Femur (tissue), 1 donor: ENCODE measurements at places on chromosomes 12 and 14.

DNA sequence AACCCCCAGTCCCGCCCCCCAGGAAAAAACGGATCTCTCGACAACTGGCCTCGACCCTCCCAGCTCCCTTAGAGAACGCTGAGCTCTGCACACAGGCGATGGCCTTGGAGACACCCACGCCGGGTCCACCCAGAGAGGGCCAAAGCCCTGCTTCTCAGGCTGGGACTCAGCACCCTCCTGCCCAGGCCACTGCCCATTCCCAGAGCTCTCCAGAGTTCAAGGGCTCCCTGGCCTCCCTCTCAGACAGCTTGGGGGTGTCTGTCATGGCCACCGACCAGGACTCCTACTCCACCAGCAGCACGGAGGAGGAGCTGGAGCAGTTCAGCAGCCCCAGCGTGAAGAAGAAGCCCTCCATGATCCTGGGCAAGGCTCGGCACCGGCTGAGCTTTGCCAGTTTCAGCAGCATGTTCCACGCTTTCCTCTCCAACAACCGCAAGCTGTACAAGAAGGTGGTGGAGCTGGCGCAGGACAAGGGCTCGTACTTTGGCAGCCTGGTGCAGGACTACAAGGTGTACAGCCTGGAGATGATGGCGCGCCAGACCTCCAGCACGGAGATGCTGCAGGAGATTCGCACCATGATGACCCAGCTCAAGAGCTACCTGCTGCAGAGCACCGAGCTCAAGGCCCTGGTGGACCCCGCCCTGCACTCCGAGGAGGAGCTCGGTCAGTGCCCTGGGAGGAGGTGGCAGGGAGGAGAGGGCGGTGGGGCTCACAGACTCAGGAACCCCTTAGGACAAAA lies 95.8 kb downstream of the LGMN start:
- no peak for DNase-seq

DNA sequence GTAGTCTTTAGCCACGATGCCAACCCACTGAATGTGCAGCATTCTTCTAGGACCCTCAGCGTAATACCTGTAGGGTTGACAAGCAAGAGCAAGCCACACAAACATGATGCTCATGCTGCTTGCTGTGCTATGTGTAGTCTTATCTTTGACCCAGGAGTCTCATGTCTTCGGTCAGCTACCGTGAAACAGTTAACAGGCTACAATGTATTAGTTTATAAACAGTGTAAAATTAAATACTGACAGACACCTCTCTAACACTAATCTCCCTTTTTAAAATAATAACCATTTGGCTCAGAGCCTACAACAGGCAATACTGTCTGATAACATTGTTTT lies 1.9 kb downstream of the EAPP start:
- DNase-seq = no peak

DNA sequence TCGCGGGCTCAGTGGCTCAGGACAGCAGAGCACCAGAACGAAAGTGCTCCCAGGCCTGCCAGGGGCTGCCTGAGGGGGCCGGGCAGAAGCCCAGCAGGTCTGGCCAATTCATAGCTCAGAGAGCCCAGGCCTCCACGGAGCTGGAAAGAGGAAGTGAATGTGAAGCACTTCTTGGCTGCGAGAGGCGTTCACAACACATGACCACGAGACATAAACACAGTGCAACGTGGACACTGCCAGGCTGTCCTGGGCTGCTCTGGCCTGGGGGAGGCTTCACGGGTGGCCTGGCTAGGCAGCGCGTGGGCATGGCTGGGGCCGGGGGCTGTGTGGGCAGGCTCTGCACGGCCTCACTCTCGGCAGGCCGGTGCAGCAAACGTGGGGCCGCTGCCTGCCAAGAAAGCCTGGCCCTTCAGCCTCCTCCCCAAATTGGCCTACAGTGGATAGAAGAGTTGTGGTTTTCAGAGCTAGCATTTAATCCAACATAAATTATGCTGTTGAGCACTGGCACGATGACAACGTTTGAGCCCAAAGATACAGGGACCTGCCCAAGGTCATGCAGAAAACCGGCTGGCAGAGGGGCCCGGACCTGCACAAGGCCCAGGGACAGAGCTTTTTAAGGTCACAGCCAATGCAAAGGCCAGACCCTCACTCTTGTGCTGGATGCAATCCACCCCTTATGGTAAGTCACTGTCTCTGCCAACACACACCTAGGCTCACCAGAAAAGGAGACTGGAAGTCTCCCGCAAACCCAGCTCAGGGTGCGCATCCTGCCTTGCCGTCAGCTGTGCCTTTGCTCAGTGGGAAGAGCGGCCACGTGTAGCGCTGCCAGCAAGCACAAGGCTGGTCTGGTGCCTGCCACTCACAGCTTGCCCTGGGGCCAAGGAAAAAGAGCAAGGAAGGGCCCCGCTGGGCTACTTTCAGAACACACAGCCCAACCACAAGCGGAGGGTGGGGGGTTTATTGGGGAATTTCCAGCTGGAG lies 8.6 kb downstream of the SLC25A29 start:
- peak; percentile 89 for DNase-seq

DNA sequence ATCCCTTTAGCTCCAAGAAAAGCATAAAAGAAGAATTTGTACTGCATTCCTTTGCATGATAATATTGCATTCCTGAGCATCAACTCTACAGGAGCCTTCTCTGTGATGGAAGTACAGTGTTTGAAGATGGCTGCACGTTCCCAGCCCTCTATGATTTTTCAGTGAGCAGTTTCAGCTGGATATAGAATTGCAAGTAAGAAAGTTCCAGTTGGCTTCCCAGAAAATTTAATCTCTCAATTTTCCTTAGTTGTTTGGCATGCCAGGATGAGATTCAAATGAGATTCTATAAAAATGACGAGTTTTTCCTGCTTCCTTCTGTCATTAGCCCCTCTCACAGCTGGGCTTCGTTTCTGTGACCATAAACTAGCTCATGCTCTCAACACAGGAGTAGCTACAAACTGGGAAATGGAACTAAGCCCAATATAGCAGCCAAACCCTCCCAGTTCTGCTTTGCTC lies 109.9 kb downstream of the TTC8 start:
- peak; percentile 49 for DNase-seq

DNA sequence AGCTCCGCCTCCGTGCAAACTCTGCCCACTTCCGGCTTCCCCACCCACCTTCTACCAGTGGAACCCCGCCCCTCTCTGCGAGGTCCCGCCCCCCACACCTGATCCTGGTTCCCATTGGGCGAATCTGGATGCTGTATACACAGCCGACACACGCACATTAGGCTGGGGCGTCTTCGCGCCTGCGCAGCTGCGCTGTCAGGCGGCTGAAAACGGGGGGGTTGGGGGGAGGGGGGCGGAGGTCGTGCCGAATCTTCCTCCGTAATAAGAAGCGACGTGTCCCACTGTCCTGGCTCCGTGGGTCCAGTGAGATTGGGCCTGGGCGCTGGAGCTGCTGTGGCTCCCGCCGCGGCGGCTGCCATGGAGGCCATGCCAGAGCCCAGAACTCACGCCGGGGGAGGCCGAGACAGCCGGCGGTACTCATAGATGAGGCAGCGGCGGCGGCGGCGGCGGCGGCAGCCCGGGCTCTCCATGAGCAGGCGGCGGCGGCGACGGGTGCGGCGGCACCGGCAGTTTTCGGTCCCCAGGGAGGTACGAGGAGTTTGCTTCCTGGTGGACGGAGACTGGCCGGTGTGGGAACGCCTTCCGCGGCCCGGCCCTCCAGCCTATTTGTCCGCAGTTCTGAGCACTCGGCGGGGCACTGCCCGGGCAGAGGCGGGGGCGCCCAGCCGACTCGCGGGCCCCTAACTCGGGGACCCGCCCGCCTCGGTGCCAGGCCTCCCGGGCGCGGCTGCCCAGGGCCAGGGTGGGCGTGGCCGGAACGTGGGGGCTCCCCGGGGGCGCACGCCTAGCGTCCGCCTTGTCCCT lies 64.5 kb downstream of the KLHL28 start:
- DNase-seq = peak; percentile 98

- no peak for DNase-seq
These were observed 903 bp downstream of the BRF1 start for GRCh38 chr14:105299654-105300541.

DNA sequence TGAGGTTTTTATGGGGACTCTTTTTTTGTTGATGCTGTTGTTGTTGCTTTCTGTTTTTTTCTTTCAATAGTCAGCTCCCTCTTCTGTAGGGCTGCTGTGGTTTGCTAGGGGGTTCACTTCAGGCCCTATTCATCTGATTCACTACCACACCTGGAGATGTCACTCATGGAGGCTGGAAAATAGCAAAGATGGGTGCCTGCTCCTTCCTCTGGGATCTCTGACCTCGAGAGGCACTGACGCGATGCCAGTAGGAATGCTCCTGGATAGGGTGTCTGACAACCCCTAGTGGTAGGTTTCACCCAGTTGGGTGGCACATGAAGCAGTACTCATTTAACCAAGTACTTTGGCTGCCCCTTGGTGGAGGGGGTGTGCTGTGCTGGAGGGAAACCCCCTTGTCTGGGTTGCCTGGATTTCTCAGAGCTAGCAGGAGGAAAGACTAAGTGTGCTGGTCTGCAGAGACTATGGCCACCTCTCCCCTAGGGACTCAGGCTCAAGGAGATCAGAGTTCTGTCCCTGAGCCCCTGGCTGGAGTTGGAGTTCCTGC lies 745.5 kb downstream of the TMTC2 start:
- DNase-seq = no peak

DNA sequence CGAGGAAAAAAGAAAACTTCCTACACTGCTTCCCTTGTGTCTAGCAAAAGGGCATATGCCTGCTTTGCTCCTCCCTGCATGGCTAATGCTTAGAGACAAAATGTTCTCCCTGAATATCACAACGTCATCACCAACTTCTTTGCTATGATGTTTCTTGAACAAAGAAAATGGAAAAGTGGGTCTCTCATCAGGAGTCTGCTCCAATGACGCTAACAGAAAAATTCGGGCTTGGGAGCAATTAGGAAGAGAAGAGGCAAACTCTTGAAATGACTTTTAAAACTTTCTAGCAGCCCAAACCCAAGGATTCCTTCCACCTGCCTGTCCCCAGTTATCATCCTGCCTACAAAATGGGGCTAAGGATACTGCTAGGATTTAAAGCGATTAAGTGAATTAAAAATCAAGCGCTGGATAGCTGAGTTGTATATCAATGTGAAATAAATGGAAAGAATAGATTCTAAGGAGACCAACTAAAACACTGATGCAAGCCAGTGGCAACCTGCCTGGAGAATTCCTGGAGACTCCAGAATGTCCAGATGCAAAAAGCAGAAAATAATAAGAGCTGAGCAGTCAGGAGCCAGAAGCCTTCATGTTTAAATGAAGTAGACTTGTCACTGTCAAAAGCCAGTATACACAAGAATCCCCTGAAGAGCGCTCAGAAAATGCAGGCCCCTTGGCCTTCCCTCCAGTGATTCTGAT lies 183.8 kb downstream of the DPF3 start:
- DNase-seq = peak; percentile 76

DNA sequence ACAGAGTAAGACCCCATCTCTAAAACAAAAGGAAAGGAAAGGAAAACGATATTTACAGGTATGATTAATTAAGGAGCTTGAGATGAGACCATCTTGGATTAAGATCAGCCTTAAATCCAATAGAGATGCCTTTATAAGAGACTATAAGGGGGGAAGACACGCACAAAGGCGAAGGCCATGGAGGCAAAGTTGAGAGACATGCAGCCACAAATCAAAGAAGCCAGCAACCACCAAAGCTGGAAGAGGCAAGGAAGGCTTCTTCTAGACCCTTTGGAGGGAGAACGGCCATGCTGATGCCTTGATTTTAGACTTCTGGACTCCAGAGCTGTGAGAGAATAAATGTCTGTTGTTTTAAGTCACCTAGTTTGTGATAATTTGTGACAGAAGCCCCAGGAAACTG lies 39.6 kb upstream of the MED13L start:
- DNase-seq = no peak

GRCh38 chr12:67751381-67751928 lies 102.9 kb downstream of the DYRK2 start:
- DNase-seq = no peak

DNA sequence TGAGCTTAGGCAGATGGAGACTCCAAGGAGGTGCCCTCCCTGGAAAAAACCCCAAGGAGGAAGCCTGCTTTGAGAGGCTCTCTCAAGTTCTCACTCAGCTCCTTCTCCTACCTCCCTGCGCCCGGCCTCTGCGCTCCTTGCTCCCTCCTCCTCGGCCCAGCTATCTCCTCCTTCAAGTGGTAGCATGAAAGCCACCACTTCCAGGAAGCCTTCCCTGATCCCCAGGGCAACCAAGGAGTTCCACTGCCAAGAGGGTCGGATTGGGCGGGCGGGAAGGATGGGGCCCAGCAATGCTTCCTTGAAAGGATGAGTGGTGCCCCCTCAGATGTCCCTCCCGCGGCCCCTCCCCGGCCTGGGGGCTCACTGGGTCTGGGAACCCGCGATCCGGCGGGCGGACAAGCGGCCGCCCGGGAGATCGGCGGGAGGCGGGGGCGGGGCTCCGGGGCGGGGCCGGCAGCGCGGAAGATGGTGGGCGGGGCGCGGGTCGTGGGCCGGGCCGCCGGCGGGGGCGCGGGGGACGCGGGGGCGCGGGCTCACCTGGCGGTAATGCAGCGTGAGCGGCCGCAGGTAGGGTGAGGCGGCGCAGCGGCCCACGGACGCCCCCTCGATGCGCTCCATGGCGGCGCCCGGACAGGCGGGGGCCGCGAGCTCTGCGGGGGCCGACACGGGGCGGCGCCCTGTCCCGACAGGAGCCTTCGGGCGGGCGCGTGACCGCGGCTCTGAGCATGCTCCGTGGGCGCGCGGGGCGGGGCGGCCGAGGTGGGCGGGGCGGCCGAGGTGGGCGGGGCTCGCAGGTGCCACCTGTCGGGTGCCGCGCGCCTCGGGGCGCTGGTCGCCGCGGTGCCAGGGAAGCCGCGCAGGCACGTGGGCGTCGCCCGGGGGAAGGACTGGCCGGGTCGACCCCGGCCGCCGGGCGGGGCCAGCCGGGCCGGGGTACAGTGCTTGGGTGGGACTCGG lies at the start of gene NUDT14:
NUDT14 (minus strand) TSS at position 721 of the 957 bp plus-strand sequence; CDS start at position 618, 103 bp downstream.
- DNase-seq = peak; percentile 81

GRCh38 chr12:15880721-15881120 lies 1.5 kb upstream of the STRAP start:
- no peak for DNase-seq

DNA sequence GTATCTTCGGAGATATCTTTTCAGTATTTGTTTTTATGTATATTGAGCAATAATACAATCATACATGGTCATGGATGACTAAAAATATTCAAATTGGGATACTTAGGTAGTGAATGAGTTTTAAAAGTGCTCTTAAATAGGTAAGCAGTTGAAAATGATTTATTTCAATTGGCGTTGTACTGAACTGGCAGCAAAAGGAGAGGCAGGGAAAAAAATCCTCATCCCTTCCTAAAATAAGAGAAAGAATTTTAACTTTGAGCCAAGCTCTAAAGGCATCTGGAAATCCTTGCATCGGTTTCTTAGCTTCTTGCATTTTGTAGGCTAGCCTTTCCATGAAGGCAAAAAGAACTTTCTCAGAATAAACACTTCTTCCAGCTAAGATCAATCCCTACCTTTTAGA lies 125.2 kb downstream of the MGST1 start:
- no peak for DNase-seq

DNA sequence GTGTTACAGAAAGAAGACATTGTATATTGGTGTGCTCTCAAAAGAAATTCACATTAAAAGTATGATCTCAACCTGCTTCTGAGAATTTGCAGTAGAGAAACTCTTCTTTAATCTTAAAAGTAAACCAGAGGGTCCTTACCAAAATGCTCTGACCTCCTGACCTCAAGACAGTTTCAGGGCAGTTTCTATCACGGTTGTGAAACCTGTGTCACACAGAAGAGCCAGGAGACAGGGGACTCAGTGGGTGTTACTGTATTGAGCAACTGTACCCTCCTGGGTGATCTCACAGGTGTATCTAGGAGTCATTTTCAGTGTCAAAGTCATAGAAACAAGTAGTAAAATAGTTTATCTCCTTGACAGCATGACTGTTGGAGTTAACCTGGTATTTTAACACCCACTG lies 178.0 kb downstream of the GRIP1 start:
- DNase-seq = no peak
